ENCODE measurements at places on chromosomes 4 and X. TPM values are rescaled to one million over a fixed set of nuclear protein-coding genes. Genes with fewer than 3 reads are reported as not detected.

SLC10A3 gene
- 25.9 TPM for total RNA-seq

STEEP1 gene
- 25.0 TPM for total RNA-seq

RHOXF2 gene
- not detected for total RNA-seq

KDR gene
- total RNA-seq, result not detected

NSG1 gene
- 20.7 TPM for total RNA-seq

DUSP9 gene
- 0.19 TPM for total RNA-seq

IQCM gene
- not detected for total RNA-seq

DCAF8L2 gene
- total RNA-seq, result not detected

GUCY1B1 gene
- total RNA-seq, result 1.1 TPM

NUDT6 gene
- total RNA-seq, result 1.9 TPM

GATA1 gene
- 0.44 TPM for total RNA-seq

CFI gene
- total RNA-seq, result not detected

GRCh38 chr4:152278505-152279233 is 257.2 kb downstream of the FBXW7 start:
- no peaks in the 10 kb centered on the region for H3K27me3 ChIP-seq
- no peak for DNase-seq

DNA sequence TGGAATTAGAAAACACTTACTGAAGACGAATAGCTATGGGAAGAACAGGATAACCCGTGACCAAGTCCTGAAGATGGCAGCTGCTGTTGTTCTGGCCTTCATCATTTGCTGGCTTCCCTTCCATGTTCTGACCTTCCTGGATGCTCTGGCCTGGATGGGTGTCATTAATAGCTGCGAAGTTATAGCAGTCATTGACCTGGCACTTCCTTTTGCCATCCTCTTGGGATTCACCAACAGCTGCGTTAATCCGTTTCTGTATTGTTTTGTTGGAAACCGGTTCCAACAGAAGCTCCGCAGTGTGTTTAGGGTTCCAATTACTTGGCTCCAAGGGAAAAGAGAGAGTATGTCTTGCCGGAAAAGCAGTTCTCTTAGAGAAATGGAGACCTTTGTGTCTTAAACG is 2.4 kb downstream of the AGTR2 start:
- no peak overlapping the region for H3K4me3 ChIP-seq
- H3K4me1 ChIP-seq, result no peaks in the 10 kb centered on the region
- DNase-seq, result no peak

GRCh38 chr4:6962211-6963041 is 52.8 kb downstream of the TBC1D14 start:
- peaks cover 44% of the 10 kb centered on the region for H3K4me1 ChIP-seq
- no peak overlapping the region for H3K4me3 ChIP-seq
- no peak for DNase-seq

DNA sequence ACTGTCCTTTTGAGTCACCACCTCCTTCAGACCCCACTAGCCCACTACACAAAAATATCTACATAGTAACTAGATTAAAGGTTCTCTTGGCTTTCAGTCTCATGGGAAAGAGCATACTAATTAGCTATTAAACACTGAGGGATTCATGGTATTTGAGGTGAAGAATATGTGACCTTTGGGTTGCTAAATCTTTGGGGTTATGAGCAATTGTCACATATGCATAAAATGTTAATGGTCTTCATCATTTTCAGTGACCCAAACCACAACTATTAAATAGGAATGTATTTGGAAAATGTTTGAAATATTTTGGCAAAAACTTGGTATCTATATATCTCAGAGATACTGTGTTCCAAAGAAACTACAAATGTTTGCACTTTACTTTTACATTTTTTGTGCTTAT is 365.1 kb downstream of the MAGEB5 start:
- H3K4me1 ChIP-seq, result no peaks in the 10 kb centered on the region
- no peak overlapping the region for H3K27ac ChIP-seq
- H3K27me3 ChIP-seq, result no peaks in the 10 kb centered on the region
- DNase-seq, result no peak
- no peak overlapping the region for H3K4me3 ChIP-seq

DNA sequence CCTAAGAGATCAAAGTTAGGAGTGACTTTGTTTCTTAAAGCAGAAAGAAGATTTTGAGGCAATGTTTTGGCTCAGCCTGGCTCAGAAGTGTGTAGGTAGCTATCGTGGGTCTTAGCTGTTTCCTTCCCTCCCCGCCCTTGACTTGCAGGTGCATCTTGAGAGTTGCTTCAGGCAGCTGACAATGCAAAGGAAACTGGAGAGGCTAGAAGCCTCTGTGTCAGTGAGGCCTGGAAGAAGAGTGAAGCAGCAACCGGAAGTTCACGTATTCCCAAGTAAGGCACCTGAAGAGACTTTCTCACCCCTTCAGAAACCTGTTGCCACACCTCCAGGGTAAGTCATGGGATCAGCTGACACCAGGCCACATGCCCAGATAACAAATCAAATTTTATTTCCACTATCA is 10.6 kb upstream of the XKRX start:
- H3K4me3 ChIP-seq, result no peak overlapping the region
- DNase-seq, result peak; percentile 5
- no peaks in the 10 kb centered on the region for H3K4me1 ChIP-seq
- H3K27ac ChIP-seq, result peak overlapping the region; percentile 29
- H3K36me3 ChIP-seq, result no peaks in the 10 kb centered on the region
- no peaks in the 10 kb centered on the region for H3K27me3 ChIP-seq

- no peak for DNase-seq
- H3K27ac ChIP-seq, result no peak overlapping the region
- H3K27me3 ChIP-seq, result no peaks in the 10 kb centered on the region
- no peaks in the 10 kb centered on the region for H3K4me1 ChIP-seq
Observed at GRCh38 chrX:124476562-124476961, 130.2 kb downstream of the SH2D1A start.

GRCh38 chr4:74896595-74896994 is 36.3 kb upstream of the PARM1 start:
- H3K4me3 ChIP-seq, result no peak overlapping the region
- no peak overlapping the region for H3K27ac ChIP-seq
- DNase-seq, result no peak
- H3K36me3 ChIP-seq, result no peaks in the 10 kb centered on the region

GRCh38 chr4:89665662-89666061 is 171.3 kb downstream of the SNCA start:
- no peak overlapping the region for H3K27ac ChIP-seq
- no peaks in the 10 kb centered on the region for H3K27me3 ChIP-seq
- DNase-seq, result no peak
- no peaks in the 10 kb centered on the region for H3K36me3 ChIP-seq
- no peaks in the 10 kb centered on the region for H3K4me1 ChIP-seq

DNA sequence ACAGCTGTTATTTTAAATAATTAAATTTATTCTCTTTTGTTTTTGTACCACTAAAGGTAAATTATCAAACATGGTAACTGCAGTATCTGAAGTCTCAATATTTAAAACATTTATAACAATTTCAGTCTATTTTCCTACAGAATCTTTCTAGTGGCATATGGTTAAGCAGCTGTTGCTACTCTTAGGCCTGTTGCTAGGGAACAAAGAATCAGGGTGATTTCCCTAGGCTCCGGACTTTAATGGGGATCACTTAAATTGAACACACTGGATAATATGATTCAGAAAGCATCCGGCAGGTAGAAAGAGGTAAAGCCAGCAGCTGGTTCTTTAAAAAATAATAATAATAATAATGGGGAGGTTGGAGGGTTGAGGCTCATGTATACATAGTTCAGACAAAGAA is 17.6 kb downstream of the FBXO8 start:
- no peaks in the 10 kb centered on the region for H3K4me1 ChIP-seq
- H3K36me3 ChIP-seq, result no peaks in the 10 kb centered on the region
- DNase-seq, result no peak
- H3K27ac ChIP-seq, result no peak overlapping the region

DNA sequence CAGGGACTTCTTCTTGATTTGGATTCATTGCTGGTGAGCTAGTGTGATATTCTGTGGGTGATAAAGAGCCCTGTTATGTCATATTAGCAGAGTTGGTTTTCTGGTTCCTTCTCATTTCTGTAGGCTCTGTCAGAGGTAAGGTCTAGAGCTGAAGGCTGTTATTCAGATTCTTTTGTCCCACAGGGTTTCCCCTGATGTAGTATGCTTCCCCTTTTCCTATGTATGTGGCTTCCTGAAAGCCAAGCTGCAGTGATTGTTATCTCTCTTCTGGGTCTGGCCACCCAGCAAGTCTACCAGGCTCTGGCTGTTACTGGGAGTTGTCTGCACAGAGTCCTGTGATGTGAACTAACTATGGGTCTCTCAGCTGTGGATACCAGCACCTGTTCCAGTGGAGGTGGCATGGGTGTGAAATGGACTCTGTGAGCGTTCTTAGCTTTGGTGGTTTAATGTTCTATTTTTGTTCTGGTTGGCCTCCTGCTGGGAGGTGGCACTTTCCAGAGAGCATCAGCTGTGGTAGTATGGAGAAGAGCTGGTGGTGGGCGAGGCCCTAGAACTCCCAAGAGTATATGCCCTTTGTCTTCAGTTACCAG is 373.7 kb downstream of the AR start:
- H3K4me3 ChIP-seq, result no peak overlapping the region
- no peaks in the 10 kb centered on the region for H3K27me3 ChIP-seq
- no peaks in the 10 kb centered on the region for H3K4me1 ChIP-seq
- no peaks in the 10 kb centered on the region for H3K36me3 ChIP-seq
- no peak for DNase-seq

DNA sequence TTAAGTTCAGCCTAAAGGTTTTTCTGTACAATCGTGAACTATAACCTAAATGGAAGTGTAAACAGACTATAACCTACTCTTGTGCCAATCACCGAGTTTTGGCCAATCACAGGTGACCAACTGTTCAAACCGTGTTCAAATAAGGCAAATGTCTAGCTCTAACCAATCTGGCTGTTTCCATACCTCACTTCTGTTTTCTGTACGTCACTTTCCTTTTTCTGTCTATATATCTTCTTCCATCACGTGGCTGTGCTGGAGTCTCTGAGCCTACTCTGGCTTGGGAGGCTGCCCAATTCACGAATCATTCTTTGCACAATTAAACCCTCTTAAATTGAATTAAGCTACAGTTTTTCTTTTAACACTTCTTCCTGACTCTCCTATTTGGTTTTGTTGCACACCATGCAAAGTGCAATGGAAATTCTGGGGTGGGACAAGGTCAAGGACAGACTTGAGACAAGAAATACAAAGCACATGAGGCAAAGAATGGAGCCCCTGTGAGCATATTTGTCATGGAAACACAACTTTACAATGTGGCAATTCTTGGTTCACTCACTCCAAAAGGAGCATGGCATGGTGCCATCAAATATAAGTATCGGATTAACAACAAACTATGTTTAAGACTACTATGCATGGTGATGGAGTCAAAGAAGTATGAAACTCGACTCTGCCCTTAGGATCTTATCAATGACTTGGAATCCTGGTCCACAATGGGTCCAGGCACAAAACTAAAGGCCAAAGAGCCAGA is 115.7 kb upstream of the FAM9B start:
- H3K27me3 ChIP-seq, result no peaks in the 10 kb centered on the region
- H3K4me1 ChIP-seq, result no peaks in the 10 kb centered on the region
- no peaks in the 10 kb centered on the region for H3K36me3 ChIP-seq
- H3K4me3 ChIP-seq, result no peak overlapping the region
- H3K27ac ChIP-seq, result no peak overlapping the region

GRCh38 chr4:42523066-42523718 is 125.9 kb downstream of the SHISA3 start:
- H3K36me3 ChIP-seq, result no peaks in the 10 kb centered on the region
- no peak overlapping the region for H3K4me3 ChIP-seq
- no peaks in the 10 kb centered on the region for H3K4me1 ChIP-seq
- no peak for DNase-seq
- H3K27ac ChIP-seq, result no peak overlapping the region

- no peak for DNase-seq
- H3K4me1 ChIP-seq, result peaks cover 2% of the 10 kb centered on the region
- no peak overlapping the region for H3K27ac ChIP-seq
- H3K4me3 ChIP-seq, result no peak overlapping the region
Observed at GRCh38 chr4:155428128-155428527, 51.4 kb upstream of the MAP9 start.

DNA sequence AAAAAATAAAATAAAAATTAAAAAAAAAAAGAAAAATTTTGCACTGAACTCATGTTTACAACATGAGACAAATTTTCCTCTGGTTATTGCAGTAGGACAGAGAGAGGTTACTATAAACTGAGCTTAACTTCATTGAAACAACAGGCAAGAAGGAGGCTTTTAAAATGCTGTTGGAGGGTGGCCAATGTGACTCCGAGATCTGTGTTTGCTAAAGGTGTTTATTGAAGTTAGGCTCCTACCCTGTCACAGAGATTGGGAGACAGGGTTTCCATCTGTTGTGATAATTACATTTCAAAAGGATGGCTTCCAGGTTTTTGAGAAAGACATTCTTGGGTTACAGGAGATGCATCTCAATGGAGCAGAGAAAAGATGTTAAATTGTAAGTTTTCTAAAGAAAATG is 370.5 kb upstream of the HS3ST1 start:
- no peak for DNase-seq
- no peaks in the 10 kb centered on the region for H3K36me3 ChIP-seq
- no peak overlapping the region for H3K27ac ChIP-seq
- H3K27me3 ChIP-seq, result no peaks in the 10 kb centered on the region
- H3K4me3 ChIP-seq, result no peak overlapping the region

GRCh38 chr4:168441412-168441811 is 38.9 kb downstream of the DDX60L start:
- DNase-seq, result no peak
- no peak overlapping the region for H3K4me3 ChIP-seq
- H3K27ac ChIP-seq, result no peak overlapping the region

DNA sequence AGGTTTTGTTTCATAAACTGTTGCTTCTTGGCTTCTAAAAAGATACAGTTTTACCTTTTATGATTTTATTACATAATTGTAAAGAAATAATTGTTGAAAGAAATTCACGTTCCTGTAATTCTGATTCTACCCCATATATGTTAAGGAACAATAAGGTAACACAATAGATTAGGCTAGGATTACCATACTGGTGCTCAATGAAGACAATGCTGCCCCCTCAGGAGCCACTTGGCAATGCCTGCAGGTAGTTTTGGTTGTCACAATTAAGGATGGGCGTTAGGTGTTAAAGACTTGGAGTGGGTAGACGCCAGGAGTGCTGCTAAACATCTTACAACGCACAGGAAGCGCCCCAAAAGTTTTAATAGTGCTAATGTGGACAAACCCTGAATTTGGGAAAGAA is 133.2 kb downstream of the NLGN4X start:
- H3K27me3 ChIP-seq, result no peaks in the 10 kb centered on the region
- no peak overlapping the region for H3K4me3 ChIP-seq
- no peaks in the 10 kb centered on the region for H3K4me1 ChIP-seq
- H3K36me3 ChIP-seq, result no peaks in the 10 kb centered on the region

- DNase-seq, result no peak
- H3K27me3 ChIP-seq, result no peaks in the 10 kb centered on the region
- H3K4me3 ChIP-seq, result no peak overlapping the region
- no peak overlapping the region for H3K27ac ChIP-seq
Observed at GRCh38 chr4:169286562-169287301, 16.0 kb upstream of the SH3RF1 start.

DNA sequence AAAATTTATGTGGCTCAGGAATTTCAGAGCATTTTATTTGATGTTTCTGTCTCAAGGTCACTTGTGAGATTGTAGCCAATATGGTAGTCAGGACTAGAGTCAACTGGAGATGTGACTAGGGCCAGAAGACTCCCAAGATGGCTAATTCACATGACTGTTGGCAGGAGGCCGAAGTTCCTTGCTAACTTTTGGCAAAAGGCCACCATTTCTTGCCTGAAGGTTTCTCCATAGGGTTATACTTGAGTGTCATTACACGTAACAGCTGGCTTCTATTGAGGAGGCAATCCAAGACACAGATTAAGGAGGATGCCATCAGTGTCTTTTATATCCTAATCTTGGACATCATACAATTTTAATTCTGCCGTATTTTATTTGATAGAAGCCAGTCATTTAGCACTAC is 162.3 kb upstream of the MAOA start:
- DNase-seq, result no peak
- H3K4me1 ChIP-seq, result no peaks in the 10 kb centered on the region
- H3K4me3 ChIP-seq, result no peak overlapping the region
- H3K27ac ChIP-seq, result no peak overlapping the region
- no peaks in the 10 kb centered on the region for H3K36me3 ChIP-seq
